ENCODE measurements at places on chromosomes 12 and 14.
A peak's percentile ranks its signal among the peaks of the same experiment; 100 is the strongest.

- no peak for DNase-seq
Measured at GRCh38 chr14:57748279-57748678, 117.6 kb downstream of the SLC35F4 start.

DNA sequence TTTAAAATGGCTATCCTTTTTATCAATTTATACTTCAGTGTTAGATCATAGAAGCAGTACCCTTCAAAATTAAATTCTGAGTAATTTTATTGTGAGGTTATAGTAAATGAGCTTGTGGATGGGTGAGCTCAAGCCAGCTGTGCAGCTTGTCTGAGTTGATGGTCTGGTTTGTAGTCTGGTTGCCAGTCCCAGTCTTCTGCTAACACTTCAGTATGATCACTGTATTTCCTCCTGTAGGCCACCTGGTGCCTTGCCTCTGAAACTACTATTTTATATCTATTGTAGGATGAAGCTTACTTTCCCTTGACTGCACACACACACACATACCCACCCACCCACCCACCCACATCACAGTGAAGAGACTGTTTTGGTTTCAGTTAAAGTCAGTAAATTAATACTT, 496.4 kb downstream of the PCNX1 start:
- DNase-seq = no peak

DNA sequence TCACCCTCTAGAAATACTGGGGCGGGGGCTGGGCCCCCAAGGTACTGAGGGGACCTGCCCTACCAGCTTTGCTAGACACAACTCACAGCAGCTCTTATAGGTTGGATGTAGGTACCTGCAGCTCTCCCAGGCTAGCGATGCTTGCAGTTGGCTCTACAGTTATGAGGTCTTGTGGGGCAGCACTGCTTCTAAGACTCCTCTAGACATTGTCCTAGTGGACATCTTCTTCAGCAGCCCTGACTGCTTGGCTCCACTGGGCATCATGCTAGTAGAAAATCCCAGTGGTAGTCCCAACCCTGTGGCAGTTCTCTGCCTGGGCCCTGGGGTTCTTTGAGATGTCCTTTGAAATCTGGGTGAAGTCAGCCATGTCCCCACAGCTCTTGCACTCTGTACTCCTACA, 419.3 kb upstream of the SEL1L start:
- no peak for DNase-seq

DNA sequence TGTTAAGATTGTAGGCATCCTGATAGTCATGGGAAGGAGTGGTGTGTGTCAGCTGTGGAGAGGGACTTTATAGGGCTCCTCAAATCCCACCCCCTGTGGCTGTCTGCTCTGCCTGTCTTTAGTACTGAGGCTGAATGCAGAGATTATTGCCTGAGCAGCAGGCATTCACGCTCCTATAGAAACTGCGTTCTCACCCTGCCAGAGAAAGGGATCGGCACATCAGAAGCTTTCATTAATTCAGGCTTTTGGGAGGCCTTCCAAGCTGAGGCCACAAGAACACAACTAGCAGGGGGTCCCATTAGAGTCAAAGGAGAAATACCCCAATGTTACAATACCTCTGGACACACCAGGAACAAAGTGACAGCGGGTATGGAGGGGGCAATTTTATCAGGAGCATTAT, 12.6 kb downstream of the KCNK10 start:
- no peak for DNase-seq

GRCh38 chr12:105053116-105053572, 31.1 kb downstream of the ALDH1L2 start:
- DNase-seq = peak; percentile 15

- DNase-seq = no peak
Measured at GRCh38 chr12:119804011-119804641, 73.0 kb downstream of the CIT start.

GRCh38 chr14:74526854-74527585, 33.5 kb downstream of the ISCA2 start:
- DNase-seq = no peak

DNA sequence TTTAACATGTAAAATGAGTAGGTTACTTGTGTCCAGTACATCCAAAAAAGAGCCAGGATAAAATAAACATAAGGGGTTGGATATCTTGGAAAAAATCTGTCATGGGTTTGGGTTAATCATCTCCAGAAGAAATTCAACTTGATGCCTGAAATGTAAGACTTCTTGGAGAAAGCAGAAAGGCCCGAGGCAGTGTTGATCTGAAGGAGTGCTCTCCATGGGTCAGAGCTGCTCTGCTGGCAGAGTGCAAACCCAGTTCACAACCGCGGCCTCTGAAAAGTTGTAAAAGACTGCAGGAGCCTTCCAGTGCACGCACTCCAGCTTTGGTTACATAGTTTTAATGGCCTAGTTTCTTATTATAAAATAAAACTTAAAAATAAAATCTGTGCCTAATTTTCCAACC, 97.3 kb upstream of the ALX1 start:
- peak; percentile 47 for DNase-seq

DNA sequence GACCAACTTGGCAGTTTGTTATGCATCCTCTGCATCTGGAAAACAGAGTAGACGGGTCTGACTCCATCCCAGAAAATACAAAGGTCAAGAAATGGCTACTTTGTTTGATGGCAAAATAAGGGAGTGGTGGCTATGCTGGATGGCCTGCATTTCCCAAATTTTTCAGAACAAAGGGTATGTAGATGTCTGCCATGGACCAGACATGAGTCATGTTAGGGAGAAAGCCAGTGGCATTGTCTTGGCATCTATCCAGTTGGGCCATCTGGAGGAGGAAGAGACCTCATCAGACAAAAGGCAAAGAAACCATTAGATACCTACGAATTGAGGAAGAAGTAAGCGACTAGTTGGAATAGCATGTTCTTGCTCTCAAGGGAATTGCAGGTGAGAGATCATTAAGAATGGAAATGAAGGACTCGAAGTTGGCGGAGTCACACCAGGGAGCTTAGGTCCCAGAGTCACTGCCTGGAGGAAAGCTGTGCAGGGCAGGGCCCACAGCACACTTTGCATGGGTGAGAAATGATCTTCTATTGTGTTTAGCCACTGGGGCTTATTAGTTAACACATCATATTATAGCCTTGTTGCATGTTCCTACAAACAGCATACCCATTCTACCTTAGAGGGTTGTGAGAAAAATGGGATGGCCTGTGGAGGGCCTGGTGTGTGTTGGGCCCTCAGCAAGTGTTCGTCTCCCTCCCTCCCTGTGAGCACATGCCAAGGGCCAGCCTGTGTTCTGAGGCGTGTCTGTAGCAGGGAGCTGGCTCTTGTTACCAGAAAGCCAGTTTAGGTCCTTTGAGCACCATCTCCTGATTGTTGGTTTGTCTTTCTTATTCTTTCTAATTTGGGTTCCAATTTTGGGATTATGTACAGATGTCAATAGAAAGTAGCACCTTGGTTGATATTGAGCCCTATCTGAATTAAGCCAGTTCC, 119.4 kb downstream of the KTN1 start:
- DNase-seq = no peak

DNA sequence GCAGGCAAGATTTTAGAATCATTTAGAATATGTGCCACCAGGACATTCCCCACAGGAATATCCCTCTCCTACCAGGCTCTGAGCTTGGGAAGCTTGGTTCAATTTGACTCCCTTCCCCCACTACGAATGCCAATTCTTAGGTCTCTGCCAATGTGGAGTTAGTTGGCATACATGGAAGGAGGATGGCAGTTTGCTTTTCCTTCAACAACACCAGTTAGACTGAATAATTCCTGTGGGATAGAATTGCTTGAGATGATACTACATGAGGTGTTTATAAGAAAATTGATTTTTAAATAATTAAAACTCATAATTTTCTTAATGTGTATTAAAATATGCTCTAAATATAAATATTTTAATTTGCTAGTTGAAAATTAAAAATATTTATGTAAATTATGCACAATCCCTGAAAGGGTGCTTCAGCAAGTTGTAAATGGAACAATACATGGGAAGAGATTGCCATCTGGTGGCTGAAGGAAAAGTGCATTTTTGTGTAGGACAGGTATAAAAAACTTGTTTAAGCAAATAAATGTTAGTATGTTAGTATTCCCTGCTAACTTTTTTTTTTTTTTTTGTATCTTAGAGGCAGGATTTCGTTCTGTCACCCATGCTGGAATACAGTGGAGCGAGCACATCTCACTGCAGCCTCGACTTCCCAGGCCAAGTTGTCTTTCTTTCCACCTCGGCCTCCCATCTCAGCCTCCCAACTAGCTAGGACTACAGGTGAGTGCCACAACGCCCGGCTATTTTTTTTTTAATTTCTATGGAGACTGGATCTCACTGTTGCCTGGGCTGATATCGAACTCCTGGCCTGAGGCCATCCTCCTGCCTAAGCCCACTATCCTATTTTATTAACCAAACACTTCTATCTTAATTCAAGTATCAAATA, 25.8 kb upstream of the STRAP start:
- DNase-seq = no peak

GRCh38 chr14:89123215-89123614, 293.8 kb downstream of the FOXN3 start:
- no peak for DNase-seq

DNA sequence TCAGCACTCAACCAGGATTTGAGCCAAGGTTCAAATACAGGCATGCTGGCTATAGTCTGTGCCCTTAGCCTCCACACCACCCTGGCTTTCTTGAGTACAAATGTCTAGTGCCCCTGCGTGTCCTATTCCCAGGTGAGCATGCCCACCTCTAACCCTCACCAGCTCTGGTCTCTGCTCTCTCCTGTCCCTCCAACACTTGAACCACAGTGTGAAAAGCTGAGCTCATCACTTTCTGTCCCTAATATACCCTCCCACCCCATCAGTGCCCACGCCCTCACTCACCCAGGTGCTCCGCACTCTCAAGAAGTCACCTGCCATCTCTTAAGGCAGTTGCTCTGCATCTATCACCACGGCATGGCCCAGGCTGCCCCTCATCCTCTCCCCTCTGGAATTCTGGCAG, 7.0 kb upstream of the KRT71 start:
- no peak for DNase-seq

GRCh38 chr14:19974844-19975243, 547 bp upstream of the OR4K15 start:
- DNase-seq = no peak

- no peak for DNase-seq
Measured at GRCh38 chr14:33930439-33930838, 20.4 kb downstream of the EGLN3 start.

- DNase-seq = no peak
Measured at GRCh38 chr12:15227004-15227679, 5.9 kb upstream of the RERG start.

- no peak for DNase-seq
Measured at GRCh38 chr14:96320605-96321004, 42.5 kb downstream of the ATG2B start.

DNA sequence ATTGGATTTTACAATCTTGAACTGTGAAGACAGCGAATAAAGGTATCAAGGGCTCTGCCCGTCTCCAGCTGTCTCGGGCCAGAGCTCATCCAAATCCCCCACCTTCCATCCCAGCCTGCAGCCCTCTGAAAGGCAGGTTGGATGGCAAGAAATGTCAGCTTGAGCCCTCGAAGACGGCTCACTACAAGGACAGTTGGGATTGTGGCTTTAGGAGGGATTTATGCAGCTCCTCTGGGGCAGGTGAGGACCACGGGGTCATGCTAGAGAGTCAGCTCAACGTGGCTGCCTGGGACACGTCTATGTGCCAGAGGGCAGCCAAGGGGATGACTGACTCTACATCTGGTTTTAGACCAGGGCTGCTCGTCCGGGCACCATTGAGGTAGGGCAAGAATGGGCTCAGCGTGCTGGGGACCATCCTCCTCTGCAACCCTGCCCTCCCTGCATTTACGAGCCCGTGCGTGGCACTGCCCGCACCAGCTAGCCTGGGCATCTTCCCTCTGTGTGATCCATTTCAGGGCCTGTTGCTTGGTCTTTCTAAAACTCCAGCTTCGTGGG, 16.2 kb downstream of the MVK start:
- DNase-seq = no peak

GRCh38 chr12:94909663-94910062, 93.8 kb downstream of the NDUFA12 start:
- DNase-seq = no peak

DNA sequence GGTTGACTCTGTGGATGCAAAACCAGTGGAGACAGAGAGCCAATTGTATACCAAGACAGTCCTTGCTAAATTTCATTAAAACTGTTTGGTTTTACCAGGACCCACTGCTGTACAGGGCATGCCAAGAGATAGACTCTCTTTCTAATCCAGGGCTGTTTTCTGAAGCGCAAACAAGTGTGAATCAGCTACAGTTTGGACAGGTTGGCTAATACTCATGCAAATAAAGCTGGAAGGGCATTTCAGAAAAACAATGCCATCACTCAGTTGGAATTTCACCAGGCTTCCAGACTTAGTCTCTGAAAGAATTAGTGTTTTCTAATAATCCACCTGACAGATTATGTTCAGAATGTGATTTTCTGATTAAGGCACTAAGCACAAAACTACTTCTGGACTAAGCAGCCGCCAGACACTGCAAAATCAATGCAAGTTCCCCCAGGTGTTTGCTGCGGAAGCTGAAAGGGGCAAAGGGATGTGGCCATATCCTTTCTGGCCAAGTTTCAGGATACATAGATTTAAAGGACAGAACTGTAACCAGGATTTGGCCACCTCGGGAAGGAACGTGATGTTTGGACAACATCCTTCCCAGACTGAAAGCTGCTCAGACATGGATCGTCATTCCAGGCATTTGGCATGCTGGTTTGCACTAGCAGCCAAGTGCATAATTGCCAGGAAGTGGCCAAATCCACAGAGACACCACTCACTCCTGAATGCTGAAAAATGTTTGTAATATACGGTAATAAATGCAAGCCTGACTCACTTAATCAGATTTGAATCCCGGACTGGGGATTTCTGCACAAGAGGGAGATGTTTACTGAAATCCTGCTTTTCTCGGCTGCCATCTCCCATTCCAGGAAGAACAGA, 32.0 kb upstream of the CDKN3 start:
- DNase-seq = no peak

GRCh38 chr14:102554821-102555819, 37.3 kb upstream of the RCOR1 start:
- DNase-seq = no peak

- DNase-seq = peak; percentile 40
Measured at GRCh38 chr12:52073531-52074381, 4.0 kb downstream of the ATG101 start.

DNA sequence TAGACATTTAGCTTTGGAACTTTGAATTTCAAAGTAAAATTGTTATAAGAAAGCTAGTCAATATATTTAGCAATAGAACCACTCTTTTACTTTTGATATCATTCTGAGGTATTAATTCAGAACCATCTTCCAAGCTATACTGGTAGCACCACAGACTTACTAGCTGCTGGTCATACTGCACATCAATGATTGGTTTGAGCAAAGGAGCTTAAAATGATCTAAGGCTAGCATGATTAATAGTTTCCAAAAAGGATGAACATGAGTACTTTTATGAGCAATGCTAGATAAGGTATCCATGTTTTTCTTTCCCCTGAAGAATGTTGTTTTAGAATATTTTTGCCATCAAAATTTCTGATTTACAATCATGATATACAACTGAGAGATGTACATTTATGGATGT, 17.2 kb downstream of the CNIH1 start:
- no peak for DNase-seq

- DNase-seq = no peak
Measured at GRCh38 chr12:124557518-124558223, 9.7 kb downstream of the NCOR2 start.

- no peak for DNase-seq
Measured at GRCh38 chr12:22313286-22313962, 21.1 kb downstream of the ST8SIA1 start.

- DNase-seq = no peak
Measured at GRCh38 chr14:92990456-92991430, 67.8 kb downstream of the CHGA start.

- DNase-seq = no peak
Measured at GRCh38 chr14:56294128-56294527, 175.9 kb downstream of the PELI2 start.

- no peak for DNase-seq
Measured at GRCh38 chr14:98937021-98937420, 335.0 kb downstream of the BCL11B start.

GRCh38 chr12:46206471-46206870, 62.4 kb downstream of the SLC38A1 start:
- DNase-seq = no peak
